Dermis lymphatic vessel endothelial cell (primary cell): ENCODE measurements at places on chromosomes 12 and 14. TPM values are rescaled to one million over a fixed set of nuclear protein-coding genes. Genes with fewer than 3 reads are reported as not detected.

FERMT2 gene
- total RNA-seq, result 75.7 and 79.3 TPM in 2 replicates

P2RX2 gene
- not detected in 2 replicates for total RNA-seq

DNAH10 gene
- total RNA-seq, result under 0.01 and 0.17 TPM in 2 replicates

FGF6 gene
- not detected in 2 replicates for total RNA-seq

KLRD1 gene
- total RNA-seq, result 0.09 and 0.11 TPM in 2 replicates

DDX11 gene
- 4.8 and 9.5 TPM in 2 replicates for total RNA-seq

FOXA1 gene
- total RNA-seq, result not detected in 2 replicates

TMPRSS12 gene
- not detected in 2 replicates for total RNA-seq

HAL gene
- total RNA-seq, result 0.11 and 0.17 TPM in 2 replicates

HCAR3 gene
- not detected in 2 replicates for total RNA-seq

AMN gene
- total RNA-seq, result not detected in 2 replicates

NEMF gene
- 54.2 and 64.0 TPM in 2 replicates for total RNA-seq

OLR1 gene
- total RNA-seq, result under 0.01 TPM in 1 of 2 replicates, not detected in the other

RASSF9 gene
- 6.1 and 9.0 TPM in 2 replicates for total RNA-seq

CTSG gene
- not detected in 2 replicates for total RNA-seq

STRAP gene
- 68.5 and 80.1 TPM in 2 replicates for total RNA-seq

GZMH gene
- total RNA-seq, result not detected in 2 replicates

C14orf132 gene
- 3.6 and 8.6 TPM in 2 replicates for total RNA-seq

CCND2 gene
- total RNA-seq, result 69.9 and 82.0 TPM in 2 replicates

LAG3 gene
- total RNA-seq, result 0.09 and 0.22 TPM in 2 replicates

KERA gene
- total RNA-seq, result not detected in 2 replicates

SPATA7 gene
- 6.5 and 11.5 TPM in 2 replicates for total RNA-seq

MYF5 gene
- not detected in 2 replicates for total RNA-seq

LYZ gene
- total RNA-seq, result not detected in 2 replicates
